ENCODE measurements at places on chromosomes 5 and 9.

DNA sequence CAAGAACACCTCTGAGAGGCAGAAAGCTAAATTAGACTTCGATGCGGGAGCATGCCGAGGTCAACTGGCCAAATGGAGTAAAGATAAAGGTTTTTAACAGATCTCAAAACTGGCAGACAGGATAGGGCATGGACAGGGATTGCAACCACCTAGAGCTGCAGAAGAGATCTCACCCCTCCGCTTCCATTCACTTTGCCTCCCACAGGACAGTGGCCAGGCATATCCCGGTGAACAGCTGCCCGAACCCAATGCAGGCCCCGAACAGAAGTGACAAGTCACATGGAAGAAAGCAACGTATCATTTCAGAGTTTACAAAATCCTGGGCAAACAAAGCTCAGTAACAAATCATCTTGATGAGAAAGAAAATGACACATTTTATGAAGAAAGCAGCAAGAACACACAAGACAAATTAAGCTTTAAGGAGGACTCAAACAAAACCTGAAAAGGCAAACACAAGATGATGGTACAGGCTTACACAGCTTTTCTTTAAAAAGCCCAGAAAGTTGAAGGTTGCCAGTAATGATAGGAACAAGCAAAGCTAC, 18.4 kb downstream of the RNF130 start:
- DNase-seq, result no peak

DNA sequence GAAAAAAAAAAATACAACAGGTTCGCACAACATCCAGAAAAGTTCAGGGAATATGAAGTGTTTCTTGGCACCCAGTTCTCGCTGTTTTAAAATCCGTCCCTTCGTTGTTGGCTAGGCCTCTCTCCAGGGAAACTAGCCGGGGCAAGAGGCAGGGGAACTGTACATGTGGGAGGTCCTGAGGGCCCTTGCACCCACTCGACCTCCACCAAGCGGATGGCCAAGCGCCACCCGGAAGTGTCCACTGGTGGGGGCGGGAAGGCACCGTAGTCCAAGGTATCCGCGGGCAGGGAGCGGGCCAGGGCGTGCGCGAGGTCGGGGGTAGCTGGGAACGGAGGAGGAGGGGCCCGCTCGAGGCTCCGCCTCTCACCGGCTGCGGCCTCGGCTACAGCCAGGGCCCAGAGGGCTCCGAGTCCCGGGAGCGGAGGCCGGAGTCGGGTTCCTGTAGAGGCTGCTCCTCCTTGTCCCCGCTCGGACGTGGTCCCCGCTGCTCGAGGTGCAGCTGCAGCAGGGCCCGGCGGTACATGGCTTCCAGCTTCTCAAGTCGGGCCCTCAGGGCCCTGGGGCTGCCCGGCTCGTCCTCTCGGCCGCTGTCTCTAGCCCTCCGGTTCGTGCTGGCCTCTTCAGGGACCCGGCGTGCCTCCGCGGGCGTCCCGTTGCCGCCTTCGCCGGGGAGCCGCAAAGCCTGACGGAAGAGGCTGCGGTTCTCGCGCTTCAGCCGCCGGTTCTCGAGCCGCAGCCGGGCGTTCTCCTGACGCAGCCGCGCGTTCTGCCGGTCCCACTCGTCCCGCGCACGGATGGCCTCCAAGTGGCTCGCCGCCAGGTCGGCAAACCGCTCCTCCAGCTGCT, 720 bp downstream of the TUSC1 start:
- no peak for DNase-seq

DNA sequence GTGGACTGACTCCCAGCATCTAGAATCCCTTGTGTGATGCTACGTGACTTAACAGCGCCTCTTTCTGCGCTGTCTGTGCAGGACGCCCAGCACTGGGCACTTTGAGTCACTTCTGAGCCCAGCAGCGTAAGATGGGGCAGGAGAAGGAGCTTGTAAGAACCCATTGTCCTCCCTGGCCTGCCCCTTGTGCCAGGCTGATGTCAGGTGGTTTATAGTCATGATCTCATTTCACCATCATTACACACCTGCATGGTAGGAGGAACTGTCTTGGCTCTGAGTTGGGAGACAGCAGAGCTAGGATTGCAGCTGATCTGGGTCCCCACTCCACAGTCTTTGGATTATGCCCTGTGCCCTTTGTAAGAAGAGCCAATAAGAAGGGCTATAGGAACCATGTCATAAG, 12.2 kb downstream of the ERGIC1 start:
- DNase-seq, result no peak

DNA sequence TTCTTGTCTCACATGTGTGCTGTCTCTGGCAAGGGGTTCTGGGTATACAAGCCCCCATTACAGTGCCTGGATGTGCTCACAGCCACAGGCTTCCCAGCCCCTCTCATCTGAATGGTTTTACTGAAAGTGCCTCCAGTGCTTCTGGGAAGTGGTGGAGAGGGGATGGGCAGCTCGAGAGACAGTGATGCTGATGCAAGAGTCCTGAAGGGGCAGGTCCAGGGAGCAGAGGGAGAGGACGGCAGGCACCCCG, 93.5 kb downstream of the PHF2 start:
- DNase-seq, result no peak

DNA sequence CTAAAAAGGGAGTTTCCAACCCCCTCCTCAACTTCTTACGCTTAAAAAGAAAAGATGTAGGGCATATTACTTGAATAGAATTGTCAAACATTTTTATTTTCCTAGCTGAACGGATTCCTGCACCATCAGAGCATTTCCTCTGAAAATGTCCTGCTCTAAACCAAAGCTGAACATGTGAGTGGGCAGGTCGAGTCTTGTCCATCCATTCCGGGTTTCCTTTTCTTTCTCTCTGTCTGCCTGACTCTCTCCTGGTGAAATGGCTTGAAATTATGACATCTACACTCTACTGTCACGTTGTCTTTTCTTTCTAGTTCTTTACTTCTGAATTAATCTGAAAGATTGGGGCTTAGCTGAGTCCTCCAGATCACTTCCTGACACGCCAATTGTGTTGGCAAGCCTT, 39.2 kb upstream of the PTPN3 start:
- DNase-seq, result no peak

GRCh38 chr5:42035526-42035925, 110.4 kb downstream of the FBXO4 start:
- DNase-seq, result no peak

- DNase-seq, result no peak
Measured at GRCh38 chr9:117138231-117138630, 276.6 kb downstream of the ASTN2 start.

- no peak for DNase-seq
Measured at GRCh38 chr5:40477856-40478546, 201.7 kb upstream of the PTGER4 start.

DNA sequence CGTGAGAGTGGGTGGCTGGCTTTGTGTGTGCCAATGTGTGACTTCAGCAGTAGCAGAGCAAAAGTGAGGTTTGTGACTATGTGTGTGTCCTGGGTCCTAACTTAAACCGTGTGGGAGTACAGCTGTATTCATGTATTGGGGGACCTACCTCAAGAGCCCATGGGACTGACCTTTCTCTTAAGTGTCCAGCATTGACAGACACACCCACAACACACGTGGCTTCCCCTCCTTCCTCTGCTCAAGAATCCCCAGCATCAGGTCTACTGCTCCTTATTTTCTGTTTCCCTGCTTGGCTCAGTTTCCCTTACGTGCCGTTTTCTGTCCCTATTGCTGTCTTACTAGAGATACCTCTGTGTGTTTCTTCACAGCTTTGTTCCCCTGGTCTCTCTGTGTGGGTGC, 616 bp downstream of the IL11RA start:
- no peak for DNase-seq

DNA sequence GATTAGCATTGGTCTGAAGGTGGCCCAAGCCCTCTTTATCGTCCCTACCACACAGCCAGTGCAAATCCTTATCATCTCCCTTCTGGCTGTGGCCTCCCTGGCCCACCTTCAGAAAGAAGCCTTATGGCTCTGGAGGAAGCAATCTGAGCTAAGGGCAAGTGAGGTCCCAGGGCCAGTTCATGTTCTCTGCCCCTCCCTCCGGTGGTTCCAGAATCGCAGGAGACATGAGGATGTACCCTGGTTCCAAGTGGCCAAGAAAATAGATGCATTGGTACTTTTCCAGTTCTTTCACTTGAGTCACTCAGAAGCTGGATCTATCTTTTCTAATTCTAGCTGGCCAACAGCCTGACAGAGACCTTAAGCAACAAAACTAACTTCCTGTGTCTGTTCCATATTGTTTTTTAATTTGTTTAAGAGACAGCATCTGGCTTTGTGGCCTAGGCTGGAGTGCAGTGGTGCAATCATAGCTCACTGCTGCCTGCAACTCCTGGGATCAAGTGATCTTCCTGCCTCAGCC, 60.7 kb downstream of the LHFPL2 start:
- DNase-seq, result no peak
